ENCODE measurements at places on chromosomes 16 and 17.

DNA sequence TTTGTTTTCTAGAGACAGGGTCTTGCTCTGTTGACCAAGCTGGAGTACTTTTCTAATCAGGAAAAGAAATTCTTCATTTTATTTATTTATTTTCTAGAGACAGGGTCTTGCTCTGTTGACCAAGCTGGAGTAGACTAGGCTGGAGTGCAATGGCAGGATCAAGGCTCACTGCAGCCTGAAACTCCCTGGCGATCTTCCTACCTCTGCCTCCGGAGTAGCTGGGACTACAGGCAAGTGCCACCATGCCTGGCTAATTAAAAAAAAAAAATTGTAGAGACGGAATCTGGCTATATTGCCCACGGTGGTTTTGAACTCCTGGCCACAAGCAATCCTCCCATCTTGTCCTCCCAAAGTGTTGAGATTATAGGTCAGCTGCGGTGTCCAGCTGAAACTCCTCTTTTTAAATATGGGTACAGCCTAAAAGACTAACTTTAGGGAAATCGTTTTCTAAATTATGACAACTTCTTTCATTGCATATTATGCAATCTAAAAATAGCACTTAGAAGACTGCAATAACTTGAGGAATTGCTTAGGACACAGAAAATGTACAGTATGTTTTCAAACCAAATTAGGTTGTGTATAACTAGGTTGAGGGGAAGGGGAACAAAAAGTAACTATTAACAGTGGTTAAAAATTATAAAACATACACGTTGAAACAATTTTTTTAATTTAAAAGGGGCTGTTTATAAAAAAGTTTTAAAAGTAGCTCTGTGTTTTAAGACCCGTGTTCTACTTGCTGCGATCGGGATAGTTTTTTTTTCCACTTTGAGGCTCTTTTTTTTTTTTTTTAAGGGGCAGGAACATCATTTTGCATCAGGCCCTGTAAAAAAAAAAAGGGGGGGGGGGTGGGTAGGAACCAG lies 4.7 kb downstream of the PRAC1 start:
- no peak for DNase-seq

- no peak for DNase-seq
These were observed 11.9 kb downstream of the G6PC3 start for GRCh38 chr17:44082256-44082927.

- no peak for DNase-seq
These were observed 4.0 kb upstream of the CLEC10A start for GRCh38 chr17:7084088-7084487.

DNA sequence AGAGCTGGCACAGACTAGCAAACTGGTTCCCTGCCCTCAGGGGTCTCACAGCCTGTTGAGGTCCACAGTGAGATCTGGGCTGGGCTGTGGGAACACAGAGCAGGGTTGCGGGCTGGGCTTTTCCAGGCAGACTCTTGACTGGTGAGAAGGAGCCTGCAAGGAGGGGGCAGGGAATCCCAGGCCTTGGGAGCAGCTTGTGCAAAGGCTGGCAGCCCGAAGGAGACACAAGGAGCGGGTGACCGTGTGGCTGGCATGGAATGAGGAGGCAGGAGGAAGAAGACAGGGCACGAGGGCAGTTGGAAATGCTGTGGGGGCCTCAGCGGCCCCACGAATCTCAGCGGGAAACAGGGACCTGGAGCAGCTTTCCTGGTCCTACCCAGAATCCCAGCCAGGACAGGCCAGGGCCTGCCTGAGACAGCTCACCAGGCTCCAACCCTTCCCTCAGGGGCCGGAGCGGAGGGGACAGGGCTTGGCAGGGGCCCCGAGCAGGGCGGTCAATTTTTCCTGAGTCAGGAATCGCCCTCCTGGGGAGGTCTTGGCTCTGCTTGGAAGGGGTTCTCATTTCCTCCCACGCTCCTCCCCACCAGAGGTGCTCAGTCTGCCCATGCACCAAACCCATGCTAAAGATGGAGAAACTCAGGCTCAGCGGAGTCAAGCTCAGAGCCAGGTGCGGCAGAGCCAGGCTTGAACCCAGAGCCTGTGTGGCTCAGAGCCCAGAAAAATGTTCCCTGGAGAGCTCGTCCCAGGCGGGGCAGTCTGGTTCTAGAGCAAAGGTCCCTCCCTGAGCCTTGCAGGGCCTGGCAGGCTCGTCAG lies 9.2 kb upstream of the SNN start:
- no peak for DNase-seq

Measured in fibroblast of skin of right quadriceps (primary cell).